Activated CD8-positive, alpha-beta memory T cell treated with anti-CD3 and anti-CD28 coated beads, Interleukin-2, amount 50 U/mL, for 48 hours (primary cell): ENCODE measurements at places on chromosomes 5 and 9.

DNA sequence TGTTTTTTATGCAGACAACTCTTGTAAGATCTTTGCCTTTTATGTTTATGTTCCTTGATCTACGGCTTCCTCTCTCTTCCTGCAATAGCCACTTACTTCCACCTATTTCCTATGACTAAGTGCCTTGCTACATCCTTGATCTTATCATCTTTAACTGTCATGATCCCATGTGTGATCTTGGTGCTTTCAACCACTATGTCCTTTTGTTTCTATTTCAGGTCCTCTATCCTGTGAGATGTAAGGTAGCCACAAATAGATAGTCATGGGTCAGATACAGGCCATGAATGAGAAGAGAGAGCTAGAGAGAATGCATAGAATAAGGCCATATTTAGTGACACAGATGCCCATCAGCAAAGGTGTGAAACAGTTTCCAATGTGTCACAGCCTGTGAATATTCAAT is 243.6 kb upstream of the HAPLN1 start:
- DNase-seq: no peak

- no peak for DNase-seq
Measured at GRCh38 chr5:100731768-100732167, 171.3 kb downstream of the ST8SIA4 start.

GRCh38 chr5:36739751-36740221 is 133.4 kb downstream of the SLC1A3 start:
- peak; percentile 87 for DNase-seq

GRCh38 chr5:132742626-132743025 is 4.6 kb upstream of the CCNI2 start:
- DNase-seq: no peak

GRCh38 chr5:177425196-177425800 is 1.2 kb upstream of the GRK6 start:
- no peak for DNase-seq

DNA sequence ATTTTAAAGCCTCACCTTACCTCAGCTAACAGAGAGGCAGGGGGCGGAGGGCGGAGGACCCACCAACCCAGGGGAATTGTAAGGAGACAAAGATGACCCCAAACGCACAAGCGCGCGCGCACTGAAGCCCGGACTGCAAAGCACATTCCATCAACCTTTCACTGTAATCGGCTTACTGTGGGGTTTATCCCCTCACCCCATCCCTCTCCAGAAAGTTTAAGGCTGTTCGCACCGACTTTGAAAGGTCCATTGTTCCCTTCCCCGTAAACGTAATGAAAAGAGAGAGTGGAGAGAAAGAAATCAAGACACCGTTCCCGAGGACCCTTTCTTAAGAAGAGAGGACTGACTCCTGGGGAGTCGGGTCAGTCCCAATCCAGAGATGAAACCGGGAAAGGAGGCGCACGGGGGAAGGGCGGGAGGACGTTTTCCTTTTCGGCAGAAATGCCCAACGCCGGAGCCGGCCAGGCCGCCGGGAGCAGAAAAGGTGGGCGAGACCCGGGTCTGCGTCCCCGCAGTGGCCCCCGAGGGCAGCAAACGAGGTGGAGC is 464 bp downstream of the CEMIP2 start:
- peak; percentile 65 for DNase-seq

DNA sequence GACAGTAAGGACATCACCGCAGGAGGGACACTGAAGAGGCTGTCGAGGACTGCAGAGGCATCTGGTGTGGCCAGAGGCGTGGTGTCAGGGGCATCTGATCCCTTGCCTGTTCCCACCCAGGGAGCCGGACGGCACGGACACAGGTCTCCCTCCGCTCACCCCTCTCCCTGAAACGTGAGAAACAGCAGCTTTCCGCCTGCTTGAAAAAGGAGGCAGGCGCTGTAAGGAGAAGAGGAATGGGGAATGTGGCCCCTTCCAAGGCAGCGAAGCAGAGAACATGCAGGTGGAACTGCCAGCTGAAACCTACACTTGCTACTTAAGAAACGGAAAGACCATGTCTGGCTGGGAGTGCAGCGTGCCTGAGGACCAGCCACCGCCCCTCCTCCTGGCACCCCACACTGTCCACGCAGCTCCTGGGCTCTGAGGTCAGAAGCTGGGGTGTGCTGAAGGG is 176.2 kb downstream of the GAPVD1 start:
- DNase-seq: no peak
